Nucleus accumbens (tissue), 56 donors: ENCODE measurements at places on chromosomes 16 and 17.

DNA sequence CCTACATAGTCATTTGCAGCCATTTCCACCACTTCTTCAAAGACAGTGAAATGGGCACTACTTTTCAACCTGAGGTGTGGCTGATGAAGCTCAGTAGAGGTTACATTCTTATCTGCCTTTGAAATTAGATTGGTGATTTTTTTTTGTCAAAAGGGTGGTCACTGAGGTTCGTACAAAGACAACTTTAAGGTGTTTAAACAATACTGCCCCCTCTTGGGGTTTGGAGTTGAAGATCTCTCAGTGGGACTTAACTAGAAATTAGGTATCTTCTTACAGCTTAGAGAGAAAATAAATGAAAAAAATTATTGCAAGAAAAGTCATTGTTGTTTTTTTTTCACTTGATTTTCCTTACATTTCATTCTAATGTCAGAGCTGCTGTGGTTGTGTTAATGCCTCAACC is 713.2 kb downstream of the CDH11 start:
- no peak for DNase-seq

DNA sequence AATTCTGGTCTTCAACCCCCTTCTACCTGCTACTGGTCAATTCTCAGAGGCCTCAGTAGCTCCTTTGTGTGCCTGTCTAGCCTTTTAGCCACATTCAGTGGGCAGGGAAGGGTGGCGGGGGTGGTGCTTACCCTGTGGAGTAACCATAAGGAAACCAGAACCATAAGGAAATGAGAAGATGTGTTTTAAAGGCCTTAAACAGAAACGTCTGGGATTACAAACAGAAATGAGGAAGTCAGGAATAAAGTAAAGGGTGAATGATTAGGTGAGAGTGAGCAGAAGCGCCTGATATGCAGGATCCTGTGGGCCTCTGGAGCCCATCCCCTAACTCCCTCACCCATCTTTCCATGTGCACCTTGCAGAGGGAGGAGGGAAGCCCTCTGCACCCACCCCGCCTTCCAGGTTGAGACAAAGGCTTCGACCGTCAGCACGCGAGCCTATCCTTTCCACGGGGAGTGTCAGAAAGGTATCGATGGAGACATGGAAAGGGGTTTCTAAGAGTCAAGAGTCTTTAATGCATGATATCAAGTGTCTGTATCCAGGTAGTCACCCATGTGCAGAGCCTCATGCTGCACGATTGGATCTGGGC is 20.4 kb downstream of the KIAA0513 start:
- DNase-seq: no peak

DNA sequence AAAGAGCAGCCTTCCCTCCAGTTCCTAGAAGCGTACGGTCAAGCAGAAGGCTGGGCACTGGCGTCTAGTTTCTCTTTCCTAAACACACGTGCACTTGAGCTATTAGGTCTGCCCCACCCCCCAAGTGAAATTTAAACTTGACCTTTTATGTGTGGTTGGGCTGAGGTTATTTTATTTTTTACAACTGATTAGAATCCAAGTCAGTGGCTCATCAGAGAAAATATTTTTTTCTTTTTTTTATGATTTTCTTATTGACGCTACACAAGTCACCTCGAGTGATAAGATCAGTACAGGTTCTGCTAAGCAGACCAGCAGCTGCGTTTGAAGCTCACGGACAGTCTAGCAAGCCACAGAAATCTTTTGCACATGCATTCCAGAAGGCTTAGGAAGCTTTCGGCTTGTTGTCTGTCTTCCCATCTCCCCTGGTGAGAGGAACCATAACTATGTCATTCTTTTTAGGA is 95.1 kb downstream of the ZFHX3 start:
- no peak for DNase-seq

GRCh38 chr17:18327093-18327492 is 12.0 kb downstream of the SMCR8 start:
- DNase-seq: no peak

DNA sequence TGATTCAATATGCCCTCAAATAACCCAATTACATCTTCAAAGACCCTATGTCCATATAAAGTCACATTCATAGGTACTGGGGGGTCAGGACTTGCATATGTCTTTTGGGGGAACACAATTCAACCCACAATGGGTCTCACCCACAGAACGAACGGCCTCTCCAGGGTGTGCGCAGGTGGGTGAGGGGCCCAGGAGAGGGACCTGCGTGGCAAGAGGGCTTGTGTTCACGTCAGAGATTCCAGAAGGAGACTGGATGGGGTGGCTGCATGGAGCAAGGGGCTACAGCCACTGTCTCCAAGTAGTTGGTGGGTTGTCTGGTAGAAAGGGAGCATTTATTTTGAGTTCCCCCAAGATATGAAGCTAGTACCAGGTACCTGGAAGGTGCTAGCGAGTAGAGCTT is 212.2 kb downstream of the SEC14L1 start:
- DNase-seq: no peak

DNA sequence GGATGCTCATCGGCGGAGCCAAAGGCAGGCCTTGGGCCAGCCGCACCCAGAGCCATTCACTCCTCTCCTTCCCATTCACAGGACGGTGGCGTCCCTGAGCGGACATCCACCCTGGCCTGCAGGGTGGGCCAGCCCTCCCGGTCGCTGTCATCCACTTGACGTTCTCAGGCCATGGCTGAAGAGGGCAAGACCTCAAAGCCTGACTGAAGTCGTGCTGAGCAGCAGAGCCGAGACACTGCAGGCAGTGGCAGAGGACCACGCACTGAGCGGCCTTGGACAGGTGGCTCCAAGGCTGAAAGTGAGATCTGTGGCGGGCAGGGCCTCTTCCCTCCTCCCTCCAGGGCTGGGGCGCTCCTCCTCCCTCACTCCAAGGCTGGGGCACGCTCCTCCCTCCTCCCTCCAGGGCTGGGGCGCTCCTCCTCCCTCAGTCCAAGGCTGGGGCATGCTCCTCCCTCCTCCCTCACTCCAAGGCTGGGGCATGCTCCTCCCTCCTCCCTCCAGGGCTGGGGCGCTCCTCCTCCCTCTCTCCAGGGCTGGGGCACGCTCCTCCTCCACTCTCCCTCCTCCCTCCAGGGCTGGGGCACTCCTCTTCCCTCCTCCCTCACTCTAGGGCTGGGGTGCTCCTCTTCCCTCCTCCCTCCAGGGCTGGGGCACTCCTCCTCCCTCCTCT is 24.1 kb downstream of the GNPTG start:
- DNase-seq: no peak

DNA sequence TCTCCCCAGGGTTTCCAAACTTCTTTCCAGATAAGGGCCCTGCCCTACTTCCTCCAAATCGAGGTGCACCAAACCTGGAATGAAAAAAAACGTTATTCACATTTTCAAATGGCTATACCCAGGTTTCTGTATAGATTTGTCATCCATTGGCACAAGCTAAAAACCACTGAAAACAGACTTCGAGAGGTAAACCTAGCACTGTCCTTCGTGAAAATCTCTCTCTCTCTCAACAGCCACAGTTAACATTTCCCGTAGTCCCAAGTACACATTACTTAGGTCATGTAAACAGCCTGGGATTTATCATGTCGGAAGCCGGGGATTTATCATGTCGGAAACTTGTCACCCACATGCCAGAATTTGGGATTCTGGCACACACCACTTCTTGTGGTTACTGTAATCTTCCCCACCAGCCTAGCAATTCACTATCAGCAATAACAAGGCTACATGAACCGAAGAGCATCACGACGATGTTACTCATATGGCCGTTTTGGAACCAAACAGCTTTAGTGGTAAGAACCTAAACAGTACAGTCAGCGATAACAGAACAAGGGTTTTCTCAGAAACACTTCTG is 1.2 kb downstream of the DDX5 start:
- DNase-seq: no peak

DNA sequence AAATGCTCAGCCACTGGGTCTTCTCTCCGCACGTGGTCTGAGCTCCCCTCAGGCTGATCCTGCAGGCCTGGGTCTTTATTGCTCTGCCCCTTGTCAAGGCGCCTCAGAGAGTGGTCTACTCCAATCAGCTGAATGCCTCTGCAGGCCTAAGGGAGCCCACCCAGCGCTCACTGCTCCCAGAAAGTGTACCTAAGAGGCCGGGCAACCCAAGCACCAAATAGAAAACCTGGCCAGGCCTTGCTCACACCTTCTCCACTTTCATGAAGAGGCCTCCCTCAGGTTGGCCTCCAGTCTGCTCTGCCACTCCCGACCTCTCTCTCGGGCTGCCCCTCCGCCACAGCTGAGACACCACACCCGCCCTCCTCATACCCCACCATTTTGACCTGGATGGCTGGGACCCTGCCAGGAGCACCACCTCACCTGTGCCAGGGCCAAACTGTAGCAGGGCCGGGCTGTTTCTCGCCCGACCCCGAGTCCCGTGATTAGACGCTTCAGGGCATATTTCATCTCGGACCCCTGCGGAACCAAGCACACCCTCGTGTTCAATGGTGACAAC is 665 bp downstream of the MYBBP1A start:
- no peak for DNase-seq

DNA sequence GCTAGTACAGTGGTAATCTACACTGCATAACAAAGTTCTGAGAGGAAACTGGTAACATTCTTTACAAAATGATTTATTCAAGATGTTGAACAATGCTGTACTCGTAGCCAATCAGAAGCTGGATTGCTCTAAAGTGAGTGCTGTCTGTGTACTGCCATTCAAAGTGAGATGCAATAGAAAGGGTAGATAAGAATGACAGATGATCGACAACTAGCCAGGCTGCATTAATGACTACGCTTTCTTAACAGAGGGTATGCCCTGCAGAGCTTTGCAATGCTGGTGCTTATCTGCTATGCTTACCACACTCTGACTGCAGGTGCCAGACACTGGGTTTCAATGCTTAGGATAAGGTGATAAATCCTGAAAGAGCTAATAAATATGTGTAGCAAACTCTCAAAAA is 46.1 kb upstream of the SLC25A19 start:
- no peak for DNase-seq

- DNase-seq: no peak
Observed at GRCh38 chr17:43572368-43572980, 26.3 kb upstream of the ETV4 start.

DNA sequence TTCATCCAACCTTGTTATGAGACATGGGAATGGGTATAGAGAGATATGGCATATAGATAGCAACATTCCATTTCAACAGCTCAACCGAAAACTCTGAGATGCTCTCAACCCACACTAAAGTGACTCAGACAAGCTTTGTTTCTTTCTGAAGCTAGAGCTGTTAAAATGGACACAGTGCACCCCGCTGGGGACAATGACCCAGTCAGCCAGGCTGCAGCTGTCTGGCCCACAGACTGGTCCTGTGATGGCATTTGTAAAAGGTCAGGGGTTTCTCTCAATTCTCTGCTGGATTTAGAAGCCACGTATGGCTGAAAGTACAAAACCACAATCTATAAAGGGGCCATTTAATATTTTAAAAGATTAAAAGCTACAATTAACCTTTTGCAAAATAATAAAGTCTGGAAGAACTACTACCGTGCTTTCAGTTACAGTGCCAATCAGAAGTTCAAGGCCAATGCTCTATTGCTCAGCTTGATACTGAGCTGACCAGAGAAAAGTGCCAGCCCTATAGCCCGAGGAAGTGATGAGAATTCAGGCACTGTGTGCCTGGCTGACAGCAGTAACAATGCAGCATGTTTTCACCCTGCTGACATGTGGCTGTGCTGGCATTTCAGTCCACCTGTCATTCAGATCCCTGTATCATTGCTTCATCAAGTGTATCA is 60.2 kb downstream of the TEX2 start:
- peak; percentile 59 for DNase-seq

GRCh38 chr17:59892251-59892923 is 356 bp downstream of the TUBD1 start:
- peak; percentile 44 for DNase-seq

GRCh38 chr17:66381701-66382362 is 79.4 kb downstream of the PRKCA start:
- no peak for DNase-seq

GRCh38 chr17:78046923-78047322 is 81.6 kb downstream of the TMC6 start:
- no peak for DNase-seq

DNA sequence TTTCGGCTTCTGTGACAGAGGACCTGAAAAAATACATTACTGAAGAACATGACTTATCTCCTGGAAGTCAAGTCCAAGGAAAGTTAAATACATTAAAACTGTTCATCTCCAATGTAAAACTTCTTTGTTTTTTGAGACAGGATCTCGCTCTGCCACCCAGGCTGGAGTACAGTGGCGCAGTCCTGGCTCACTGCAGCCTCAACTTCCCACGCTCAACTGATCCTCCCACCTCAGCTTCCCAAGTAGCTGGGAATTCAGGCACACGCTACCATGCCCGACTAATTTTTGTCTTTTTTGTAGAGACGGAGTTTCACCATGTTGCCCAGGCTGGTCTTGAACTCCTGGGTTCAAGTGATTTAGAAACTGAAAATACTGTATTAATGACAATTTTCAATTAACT is 9.7 kb upstream of the TERB1 start:
- DNase-seq: no peak

GRCh38 chr17:18198530-18198929 is 14.9 kb downstream of the ALKBH5 start:
- DNase-seq: no peak

DNA sequence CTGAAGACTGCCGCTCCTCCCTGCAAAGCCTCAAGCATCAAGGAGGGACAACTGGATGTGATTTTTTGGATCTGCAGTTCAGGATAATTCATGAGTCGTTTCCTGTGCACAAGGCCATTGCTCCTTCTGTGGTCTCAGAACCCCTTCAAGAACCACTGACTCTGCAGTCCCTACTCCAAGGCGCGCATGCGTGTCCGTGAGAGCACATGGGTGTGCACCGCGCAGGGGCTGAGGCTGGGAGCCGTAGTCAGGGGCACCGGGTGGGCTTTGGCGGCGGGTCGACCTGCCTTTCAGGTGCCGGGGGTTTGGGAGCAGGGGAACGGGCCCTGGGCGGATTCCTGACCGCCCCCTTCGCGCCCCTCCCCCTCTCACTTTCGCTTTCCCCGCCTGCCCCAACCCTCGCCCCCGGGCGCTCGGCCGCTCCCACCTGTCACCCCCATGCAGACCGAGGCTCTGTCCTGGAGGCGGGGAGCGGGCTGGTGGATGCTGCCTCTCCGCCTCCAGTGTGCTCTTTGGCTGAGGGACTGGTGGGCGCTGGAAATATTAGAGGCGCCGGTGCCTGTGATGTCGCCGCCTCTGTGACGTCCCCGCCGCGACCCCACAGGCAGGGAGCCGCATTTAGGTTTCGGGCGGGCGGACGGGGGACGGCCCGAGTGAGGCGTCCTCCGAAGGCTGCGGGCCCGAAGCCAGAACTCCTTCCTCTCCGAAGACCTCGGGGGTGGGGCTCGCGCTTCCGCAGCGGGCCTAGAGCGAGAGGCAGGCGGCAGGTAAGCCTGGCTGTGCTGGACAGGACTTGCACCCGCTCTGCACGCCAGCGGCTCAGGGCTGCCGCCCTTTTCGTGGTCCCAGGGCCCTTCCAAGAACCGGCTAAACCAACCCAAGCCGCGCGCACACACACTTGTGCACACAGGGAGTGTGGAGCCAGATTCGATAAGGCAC is at the start of gene SPATA32:
Gene SPATA32 (minus strand): TSS at position 518 of the 939 bp plus-strand sequence. CDS start 78 bp downstream, at position 440.
- DNase-seq: peak; percentile 13

- DNase-seq: no peak
Observed at GRCh38 chr17:17935321-17936271, 36.6 kb downstream of the TOM1L2 start.

DNA sequence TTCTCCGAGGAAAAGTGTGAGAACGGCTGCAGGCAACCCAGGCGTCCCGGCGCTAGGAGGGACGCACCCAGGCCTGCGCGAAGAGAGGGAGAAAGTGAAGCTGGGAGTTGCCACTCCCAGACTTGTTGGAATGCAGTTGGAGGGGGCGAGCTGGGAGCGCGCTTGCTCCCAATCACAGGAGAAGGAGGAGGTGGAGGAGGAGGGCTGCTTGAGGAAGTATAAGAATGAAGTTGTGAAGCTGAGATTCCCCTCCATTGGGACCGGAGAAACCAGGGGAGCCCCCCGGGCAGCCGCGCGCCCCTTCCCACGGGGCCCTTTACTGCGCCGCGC is at the start of gene ERBB2:
Gene ERBB2 (plus strand): TSS at position 247 of the 330 bp plus-strand sequence. CDS start 175 bp downstream, outside the sequence.
- peak; percentile 36 for DNase-seq
